ENCODE measurements at places on chromosomes 6 and 20. TPM values are rescaled to one million over a fixed set of nuclear protein-coding genes. Genes with fewer than 3 reads are reported as not detected.

GRCh38 chr6:30712441-30712945 is 4.6 kb downstream of the MDC1 start:
- no peaks in the 10 kb centered on the region for H3K27me3 ChIP-seq
- no peak overlapping the region for H3K27ac ChIP-seq
- H3K4me3 ChIP-seq = no peak overlapping the region
- DNase-seq = no peak
- peaks cover 35% of the 10 kb centered on the region for H3K4me1 ChIP-seq

GRCh38 chr6:25463441-25463840 is 184.3 kb downstream of the CARMIL1 start:
- no peaks in the 10 kb centered on the region for H3K4me1 ChIP-seq
- H3K27me3 ChIP-seq = no peaks in the 10 kb centered on the region
- DNase-seq = no peak

DNA sequence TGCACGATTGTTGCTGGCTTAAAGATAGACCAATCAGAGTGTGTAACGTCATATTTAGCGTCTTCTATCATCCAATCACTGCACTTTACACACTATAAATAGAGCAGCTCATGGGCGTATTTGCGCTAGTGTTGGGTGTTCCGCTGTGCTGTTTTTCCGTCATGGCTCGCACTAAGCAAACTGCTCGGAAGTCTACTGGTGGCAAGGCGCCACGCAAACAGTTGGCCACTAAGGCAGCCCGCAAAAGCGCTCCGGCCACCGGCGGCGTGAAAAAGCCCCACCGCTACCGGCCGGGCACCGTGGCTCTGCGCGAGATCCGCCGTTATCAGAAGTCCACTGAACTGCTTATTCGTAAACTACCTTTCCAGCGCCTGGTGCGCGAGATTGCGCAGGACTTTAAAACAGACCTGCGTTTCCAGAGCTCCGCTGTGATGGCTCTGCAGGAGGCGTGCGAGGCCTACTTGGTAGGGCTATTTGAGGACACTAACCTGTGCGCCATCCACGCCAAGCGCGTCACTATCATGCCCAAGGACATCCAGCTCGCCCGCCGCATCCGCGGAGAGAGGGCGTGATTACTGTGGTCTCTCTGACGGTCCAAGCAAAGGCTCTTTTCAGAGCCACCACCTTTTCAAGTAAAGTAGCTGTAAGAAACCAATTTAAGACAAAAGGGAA is 57.9 kb downstream of the TRIM38 start:
- DNase-seq = peak; percentile 87
- peak overlapping the region; percentile 96 for H3K4me3 ChIP-seq
- peaks cover 26% of the 10 kb centered on the region for H3K4me1 ChIP-seq
- peak overlapping the region; percentile 100 for H3K27ac ChIP-seq
- H3K36me3 ChIP-seq = peaks cover 2% of the 10 kb centered on the region

- peaks cover 13% of the 10 kb centered on the region for H3K36me3 ChIP-seq
- no peak overlapping the region for H3K4me3 ChIP-seq
- no peaks in the 10 kb centered on the region for H3K4me1 ChIP-seq
- H3K27me3 ChIP-seq = no peaks in the 10 kb centered on the region
- DNase-seq = no peak
- no peak overlapping the region for H3K27ac ChIP-seq
Observed at GRCh38 chr6:130958468-130958867, 104.6 kb downstream of the EPB41L2 start.

DNA sequence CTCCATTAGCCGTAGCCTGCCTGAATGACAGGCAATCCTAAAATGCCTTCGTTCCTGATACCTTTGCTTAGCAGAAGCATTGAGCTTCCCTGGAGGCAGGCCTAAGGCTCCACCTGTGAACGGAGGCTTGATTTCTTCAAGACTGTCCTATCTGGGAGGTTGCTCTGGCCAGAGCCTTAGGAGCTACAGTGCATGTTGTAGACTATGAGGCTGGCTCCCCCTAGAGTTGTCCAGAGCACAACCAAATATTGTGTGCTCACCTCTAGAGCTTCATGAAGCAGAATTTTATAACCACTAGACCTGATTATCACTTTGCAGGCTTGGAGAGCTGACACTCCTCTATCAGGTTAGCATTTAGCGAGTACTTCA is 217.8 kb downstream of the MAFB start:
- no peaks in the 10 kb centered on the region for H3K36me3 ChIP-seq
- H3K4me1 ChIP-seq = no peaks in the 10 kb centered on the region
- no peaks in the 10 kb centered on the region for H3K27me3 ChIP-seq
- H3K27ac ChIP-seq = no peak overlapping the region

- H3K27me3 ChIP-seq = no peaks in the 10 kb centered on the region
- peaks cover 41% of the 10 kb centered on the region for H3K4me1 ChIP-seq
- DNase-seq = no peak
- peak overlapping the region; percentile 78 for H3K4me3 ChIP-seq
Observed at GRCh38 chr20:63216849-63217471, 1.0 kb upstream of the YTHDF1 start.

DNA sequence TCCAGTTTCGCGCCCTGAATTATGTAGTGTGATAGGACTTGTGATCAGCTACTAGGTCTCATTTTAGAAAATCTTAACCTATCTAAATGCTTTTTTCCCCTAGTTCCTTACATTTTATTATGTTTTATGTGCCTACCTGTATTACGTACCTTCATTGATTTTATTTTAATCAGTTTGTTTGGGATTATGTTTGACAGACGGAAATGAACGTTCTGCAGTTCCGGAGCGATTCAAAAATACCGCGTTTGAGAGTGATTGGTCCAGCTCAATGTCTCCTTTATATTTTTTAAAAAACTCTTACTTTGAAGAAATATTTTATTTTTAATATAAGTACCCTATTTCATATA is 114.3 kb upstream of the BTN3A2 start:
- H3K27ac ChIP-seq = peak overlapping the region; percentile 100
- H3K4me1 ChIP-seq = peaks cover 17% of the 10 kb centered on the region
- H3K36me3 ChIP-seq = peaks cover 8% of the 10 kb centered on the region
- no peaks in the 10 kb centered on the region for H3K27me3 ChIP-seq
- H3K4me3 ChIP-seq = peak overlapping the region; percentile 86

- H3K4me1 ChIP-seq = no peaks in the 10 kb centered on the region
- H3K4me3 ChIP-seq = no peak overlapping the region
- peaks cover 2% of the 10 kb centered on the region for H3K27me3 ChIP-seq
- no peak for DNase-seq
Observed at GRCh38 chr20:4441191-4441590, 280.5 kb upstream of the PRND start.

The MUC22 gene
- not detected for total RNA-seq

The SLC22A2 gene
- not detected for total RNA-seq

The FAM184A gene
- total RNA-seq = 14.0 TPM

The KCNQ5 gene
- total RNA-seq = 11.8 TPM

The FLRT3 gene
- not detected for total RNA-seq
